ENCODE measurements at places on chromosomes 1 and 21.
A peak's percentile ranks its signal among the peaks of the same experiment; 100 is the strongest.

DNA sequence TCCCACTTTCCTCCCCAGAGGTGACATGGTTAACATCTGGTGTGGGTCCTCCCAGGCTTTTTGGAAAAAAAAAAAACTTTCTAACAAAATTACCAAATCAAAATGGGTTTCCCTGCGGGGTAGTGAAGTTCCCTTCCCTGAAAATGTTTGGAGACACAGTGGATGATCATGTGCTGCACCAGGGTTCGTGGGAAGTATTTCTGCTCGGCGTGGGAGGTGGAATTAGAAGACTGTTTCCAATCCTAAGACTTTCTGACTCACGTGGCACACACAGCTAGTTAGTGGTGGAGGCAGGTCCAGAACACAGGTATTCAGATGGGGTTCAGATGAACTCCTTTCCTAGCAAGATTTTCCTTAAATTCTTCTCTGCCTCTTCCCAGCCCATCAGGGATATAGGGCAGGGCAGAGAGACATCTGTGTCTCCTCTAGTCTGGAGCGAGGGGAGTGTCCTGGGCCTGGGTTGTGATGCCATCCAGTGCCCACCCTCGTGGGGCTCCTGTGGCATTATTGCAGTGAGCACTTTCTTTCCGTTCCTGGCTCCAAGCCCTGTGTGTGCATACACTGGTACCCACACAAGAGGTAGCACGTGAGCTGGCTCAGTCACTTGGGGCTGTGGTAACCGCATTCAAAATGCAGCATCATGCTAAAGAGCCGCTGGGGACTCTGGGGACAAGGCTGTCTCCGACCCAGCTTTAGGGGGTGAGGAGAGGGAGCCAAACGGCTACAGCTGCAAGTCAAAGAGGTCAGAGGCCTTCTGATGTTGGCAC is 27.5 kb downstream of the KCNC4 start:
- DNase-seq: no peak

- no peak for DNase-seq
Observed at GRCh38 chr1:178973652-178974101, 52.0 kb upstream of the FAM20B start.

DNA sequence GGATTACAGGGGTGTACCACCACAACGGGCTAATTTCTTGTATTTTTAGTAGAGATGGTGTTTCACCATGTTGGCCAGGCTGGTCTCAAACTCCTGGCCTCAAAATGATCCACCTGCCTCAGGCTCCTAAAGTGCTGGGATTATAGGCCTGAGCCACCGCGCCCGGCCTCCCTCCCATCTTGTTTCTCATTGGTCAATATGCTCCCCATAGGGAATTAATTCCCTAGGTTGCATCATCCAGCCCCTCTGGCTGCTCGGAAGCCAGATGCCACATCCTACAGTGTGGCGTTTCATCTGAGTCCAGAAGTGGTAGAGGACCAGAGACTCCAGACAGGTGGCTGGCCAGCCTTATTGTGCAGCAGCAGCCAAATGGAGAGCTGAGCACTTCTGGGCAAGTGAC is 11.5 kb upstream of the VASH2 start:
- no peak for DNase-seq

- no peak for DNase-seq
Observed at GRCh38 chr1:17909634-17910033, 154.5 kb downstream of the ACTL8 start.

DNA sequence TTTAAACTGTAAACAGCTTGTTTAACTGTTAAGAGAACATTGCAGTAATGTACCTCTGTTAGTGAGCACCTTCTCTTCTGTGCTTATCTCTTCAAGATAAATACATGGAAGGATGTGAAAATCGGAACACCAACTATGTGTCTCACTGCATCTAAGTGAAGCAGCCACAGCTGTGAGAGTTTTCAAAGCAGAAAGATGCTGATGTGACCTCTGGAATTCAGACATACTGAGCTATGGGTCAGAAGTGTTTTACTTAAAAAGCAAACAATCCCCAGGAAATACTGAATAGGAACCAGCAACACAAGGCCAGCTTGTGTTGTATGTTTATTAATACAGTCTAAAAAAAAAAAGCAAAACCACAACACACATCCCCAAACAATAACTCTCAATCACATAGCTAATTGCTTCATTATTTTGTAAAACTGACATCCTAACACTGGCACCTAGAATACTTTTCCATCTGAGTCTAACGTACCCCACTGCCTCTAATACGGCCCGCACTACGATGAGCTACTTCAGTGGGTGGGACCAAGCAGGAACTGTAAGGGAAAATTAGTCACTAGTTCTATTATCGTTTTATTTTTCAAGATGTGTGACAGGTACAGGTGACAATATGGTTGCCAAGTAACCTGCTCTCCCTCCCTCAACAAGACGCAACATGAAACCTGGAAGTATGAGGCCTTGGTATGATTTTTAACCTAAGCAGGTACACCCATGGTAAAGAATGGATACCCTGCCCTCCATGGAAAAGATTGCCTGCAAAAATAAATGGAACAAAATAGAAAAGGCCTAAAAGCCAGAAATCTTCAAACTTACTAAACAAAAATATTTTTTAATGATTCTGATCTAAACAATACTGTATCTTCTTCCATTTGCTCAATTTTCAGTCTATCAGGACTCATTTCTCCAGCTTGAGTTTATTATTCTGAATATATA is 13.9 kb downstream of the ERRFI1 start:
- DNase-seq: no peak

DNA sequence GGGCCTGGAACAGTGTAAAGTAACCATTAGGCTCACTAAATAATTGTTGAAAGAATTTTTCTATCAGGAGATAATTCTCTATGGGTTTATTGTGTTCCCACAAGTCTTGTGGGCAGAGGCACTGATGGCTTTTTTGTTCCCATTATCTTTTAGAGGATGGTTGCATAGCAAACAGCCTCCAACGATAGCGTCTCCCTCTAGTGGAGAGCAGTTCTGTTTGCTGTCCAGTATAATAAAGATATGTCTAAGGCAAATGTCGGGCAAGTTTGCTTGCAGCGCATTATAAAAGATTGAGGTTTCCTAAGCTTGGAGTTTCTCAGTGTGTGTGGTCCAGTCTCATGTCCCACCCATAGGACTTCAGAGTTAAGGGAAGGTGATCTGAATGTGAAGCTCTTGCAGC is 1.3 kb upstream of the SLC6A17 start:
- DNase-seq: no peak

DNA sequence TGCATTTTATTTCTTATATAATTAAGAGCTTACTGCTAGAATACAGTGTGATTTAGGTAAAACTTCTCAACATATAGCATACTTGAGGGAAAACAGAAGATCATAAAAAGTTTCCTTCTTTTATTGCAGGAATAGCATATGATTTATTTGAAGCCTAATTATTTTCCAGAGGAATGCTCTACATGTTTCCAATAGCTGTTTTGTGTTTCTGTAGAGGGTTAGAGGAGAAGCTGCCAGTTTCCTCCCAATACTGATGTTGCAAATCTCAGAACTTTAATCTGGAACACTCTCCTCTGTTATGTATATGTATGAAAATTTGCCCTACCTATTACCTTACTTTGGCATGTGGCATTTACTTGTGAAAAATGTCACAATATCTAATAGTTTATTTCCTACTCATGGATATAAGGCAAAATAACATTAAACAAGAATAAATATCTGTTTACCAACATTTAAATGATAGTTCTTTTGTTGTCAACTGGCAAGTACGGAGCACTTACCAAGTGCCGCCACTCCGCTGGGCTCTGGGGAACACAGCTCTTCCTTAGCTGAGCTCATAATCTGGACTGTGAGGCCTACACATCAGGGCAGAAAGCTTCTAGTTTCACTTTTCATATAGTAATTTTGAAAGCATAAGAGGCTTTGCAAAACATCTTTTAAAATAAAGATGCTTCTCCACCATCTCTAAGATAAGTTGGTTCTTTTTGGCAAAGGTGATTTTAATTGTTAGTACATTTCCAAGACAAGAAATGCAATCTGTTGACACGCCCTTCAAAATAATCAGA is 239.8 kb upstream of the C1orf105 start:
- no peak for DNase-seq

DNA sequence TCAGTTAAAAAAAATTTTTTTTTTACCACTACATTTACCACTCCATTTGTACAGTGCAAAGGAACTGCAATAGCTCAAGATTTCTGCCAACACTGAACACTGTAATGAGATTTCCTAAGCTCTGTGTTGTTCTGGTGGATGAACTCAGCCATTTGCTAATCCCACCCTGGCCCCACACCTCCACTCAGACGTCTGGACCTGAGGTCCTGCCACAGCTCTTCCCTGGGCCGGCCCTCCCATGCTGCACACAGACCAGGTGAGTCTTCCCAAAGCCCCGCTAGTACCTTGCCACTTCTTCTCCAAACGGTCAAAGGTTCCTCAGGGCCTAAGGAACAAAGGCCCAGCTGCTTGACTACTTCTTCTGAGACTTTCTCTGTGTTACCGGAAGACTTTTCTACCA is 56.4 kb downstream of the SLC45A1 start:
- DNase-seq: no peak

GRCh38 chr1:31617916-31618746 is 642 bp downstream of the HCRTR1 start:
- peak; percentile 10 for DNase-seq

DNA sequence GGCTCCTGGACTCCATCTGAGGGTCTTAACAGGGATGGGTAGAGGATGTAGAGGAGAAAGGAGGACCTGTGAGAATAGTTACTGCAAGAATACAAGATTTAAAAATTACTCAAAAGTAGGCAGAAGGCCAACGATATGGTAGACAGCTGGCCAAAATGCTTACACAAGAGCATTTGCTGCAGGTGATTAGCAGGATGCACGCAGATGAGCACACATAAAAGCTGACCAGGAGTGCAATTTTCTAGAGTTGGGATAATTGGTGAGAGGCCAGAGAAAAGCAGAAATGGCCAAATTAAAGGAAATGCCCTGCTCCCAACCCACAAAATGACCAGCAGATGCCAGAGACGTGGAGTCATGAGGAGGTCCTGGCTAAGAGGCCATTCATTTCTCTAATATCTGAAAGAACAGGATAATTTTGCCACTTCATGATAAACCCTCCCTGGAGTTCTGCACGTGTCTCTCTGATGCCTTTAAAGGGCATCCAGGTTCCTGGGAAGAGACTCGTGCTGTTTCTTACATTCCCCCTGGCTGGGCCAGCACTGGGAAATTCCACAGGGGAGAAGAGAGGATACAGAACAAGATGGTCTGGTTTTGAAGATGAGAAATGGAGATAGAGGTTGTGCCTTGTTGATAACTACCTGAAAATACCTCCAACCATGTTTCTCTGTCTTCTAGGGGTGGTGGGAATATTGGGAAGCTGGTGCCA is 62.3 kb upstream of the KCNA3 start:
- no peak for DNase-seq

DNA sequence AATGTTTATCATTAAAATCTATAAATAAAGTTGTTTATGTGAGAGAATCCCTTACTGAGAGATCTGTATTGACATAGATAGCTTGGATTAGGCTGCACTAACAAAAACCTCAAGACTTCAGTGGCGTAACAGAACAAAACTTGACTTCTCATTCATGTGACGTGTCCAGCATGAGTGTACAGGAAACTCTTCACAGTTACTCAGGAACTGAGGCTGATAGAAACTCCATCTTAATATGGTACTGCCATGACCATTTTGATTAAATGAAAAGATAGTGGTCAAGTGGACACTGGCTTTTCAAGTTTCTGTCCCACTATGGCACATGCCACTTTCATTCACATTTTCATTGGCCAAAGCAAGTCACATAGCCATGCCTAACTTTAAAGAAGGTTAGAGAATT is 3.7 kb downstream of the ST3GAL3 start:
- DNase-seq: no peak

DNA sequence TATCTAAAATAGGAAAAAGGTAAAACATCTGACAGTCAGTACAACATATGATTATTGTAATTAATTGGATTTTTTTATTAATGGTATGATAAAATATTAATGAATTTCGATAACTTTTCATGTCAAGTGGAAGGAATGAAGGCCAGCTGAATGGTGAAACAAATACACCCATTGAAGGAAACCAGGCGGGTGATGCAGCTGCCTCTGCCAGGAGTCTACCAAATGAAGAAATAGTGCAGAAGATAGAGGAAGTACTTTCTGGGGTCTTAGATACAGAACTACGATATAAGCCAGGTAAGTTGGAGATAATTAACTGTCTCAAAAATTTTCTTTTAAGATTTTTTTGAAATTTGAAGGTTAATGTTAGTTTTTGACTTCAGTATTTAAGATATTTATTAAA is 3.2 kb downstream of the SON start:
- DNase-seq: no peak

DNA sequence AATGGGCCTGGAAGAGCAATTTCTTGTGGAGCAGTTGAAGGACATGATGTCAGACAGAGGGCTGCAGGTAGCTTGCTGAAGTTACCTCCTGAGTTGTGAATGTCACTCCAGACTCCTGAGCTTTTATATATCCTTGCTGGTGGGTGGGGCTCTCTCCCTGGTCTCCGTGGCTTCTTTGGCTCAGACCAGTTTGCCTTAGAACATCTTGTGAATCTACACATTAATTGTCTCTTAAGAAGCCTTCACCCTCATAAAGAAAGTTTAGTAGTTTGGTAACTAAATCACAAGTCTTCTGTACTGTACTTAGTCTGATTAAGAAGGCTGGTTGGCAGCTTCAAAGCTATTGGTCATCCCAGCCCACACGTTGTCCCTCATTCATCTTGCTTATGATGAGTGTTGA is at the start of gene KRTAP11-1:
Gene KRTAP11-1 (minus strand): TSS at position 101 of the 400 bp plus-strand sequence. CDS start 56 bp downstream, at position 45.
- DNase-seq: no peak

DNA sequence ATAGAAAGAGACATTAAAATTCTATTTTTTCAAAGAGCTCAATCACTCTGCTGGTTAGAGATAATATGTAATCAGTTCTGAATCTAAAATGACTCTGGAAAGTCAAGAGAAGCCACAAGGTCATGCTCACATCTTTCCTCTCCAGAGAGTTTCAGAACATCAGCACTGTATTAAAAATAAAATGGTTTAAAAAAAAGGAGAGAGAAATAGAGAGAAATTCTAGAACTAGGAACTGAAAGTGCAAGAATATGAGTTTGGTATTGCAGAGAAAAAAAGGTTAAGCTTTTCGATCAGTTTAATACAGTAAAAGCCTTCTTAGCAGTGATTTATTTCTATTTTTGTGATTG is 44.0 kb upstream of the DIPK1A start:
- DNase-seq: no peak
